ENCODE measurements at places on chromosomes 11 and 22. TPM values are rescaled to one million over a fixed set of nuclear protein-coding genes. Genes with fewer than 3 reads are reported as not detected.

The PLEKHB1 gene
- total RNA-seq, result 0.42 TPM

The MEI1 gene
- total RNA-seq, result not detected

The OSBPL5 gene
- 6.4 TPM for total RNA-seq

The SPECC1L gene
- 12.8 TPM for total RNA-seq

Data from A549 treated with GW870086 at 1 μM for 4 hours (cell line).